Right ventricle myocardium inferior (tissue), 1 donor: ENCODE measurements at places on chromosomes 3 and 15. TPM values are rescaled to one million over a fixed set of nuclear protein-coding genes. Genes with fewer than 3 reads are reported as not detected.

DNA sequence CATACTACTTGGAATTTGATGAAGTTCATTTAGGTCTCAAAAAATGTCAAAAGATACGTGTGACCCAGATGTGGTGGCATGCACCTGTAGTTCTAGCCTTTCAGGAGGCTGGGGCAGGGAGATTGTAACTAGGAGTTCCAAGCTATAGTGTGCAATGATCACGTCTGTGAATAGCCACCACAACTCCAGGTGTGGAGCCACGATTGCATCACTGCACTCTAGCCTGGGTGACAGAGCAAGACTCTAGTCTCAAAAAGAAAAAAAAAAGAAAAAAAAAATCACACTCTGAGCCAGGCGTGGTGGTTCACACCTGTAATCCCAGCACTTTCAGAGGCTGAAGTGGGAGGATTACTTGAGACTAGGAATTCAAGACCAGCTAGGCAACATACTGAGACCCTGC is 14.2 kb downstream of the MAP4 start:
- DNase-seq: no peak

DNA sequence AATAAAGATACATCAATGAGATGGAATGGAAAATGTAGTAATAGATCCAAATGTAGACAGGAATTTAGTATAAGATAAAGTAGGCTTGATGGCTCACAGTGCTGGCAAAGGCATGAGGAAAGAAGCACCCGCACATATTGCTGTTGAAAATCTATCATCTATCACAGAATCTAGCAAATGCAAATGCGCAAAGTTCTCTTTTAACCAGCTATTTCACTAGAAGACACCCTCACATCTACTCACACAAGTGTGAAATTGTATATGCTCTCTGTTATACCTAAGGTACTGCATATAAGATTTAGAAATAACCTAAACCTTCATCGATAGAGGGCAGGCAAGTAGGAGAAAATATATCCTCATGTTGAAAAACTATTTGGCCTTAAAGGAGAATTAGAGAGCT is 756.7 kb upstream of the SEMA6D start:
- no peak for DNase-seq

DNA sequence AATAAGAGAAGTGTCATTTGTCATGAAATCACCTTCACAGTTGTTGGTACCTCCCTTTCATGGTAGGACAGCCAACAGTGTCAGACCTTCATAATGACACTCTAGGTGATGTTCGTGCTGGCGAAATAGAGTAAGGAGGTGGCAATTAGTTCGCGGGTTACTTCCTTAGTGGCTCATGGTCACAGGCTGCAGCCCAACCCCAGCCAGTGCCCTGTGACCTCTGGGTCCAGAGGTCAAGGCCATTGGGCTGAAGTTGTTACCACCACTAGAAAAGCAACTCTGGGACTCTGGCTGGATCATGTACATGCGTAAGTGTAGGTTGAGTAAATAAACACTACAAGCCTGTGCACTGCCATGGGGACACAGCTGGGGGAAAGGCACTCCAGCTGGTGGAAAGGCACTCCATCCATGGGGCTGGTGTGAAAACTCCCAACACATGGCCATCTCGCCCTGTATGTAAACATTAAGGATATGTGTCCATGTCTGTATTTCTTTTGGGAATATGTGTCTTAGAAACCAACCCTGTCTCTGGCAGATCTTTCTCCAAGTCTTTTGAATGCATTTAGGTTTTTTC is 106.7 kb downstream of the RYK start:
- no peak for DNase-seq

- no peak for DNase-seq
Observed at GRCh38 chr3:117302428-117302827, 592.8 kb downstream of the TUSC7 start.

- no peak for DNase-seq
Observed at GRCh38 chr3:30289324-30289723, 317.1 kb upstream of the TGFBR2 start.

DNA sequence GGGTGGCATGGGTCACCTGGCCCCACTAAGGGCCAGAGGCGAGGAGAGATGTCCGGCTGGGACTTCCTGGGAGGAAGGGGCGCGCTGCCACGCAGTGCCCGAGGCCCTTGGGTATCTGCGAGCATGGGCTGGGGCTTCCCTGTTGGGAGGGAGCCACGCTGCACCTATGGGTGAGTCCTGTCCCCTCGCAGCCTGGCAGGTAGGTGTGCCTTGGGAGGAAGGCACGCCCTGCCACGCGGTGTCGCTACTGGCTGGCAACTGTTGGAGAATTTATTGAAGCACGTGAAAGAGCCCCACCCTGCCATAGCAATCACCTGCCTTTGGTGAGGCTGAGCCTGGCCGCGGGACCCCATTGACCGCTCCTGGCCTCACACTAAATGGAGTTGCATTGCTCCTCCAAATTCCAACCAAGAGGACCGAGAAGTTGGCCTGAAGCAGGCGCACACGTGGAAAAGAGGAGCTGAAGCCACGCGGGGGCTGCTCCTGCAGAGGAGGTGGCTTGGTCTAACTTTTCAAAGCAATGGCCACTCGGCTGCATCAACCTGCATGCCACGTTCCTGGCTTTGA is 134.2 kb downstream of the TJP1 start:
- DNase-seq: no peak

DNA sequence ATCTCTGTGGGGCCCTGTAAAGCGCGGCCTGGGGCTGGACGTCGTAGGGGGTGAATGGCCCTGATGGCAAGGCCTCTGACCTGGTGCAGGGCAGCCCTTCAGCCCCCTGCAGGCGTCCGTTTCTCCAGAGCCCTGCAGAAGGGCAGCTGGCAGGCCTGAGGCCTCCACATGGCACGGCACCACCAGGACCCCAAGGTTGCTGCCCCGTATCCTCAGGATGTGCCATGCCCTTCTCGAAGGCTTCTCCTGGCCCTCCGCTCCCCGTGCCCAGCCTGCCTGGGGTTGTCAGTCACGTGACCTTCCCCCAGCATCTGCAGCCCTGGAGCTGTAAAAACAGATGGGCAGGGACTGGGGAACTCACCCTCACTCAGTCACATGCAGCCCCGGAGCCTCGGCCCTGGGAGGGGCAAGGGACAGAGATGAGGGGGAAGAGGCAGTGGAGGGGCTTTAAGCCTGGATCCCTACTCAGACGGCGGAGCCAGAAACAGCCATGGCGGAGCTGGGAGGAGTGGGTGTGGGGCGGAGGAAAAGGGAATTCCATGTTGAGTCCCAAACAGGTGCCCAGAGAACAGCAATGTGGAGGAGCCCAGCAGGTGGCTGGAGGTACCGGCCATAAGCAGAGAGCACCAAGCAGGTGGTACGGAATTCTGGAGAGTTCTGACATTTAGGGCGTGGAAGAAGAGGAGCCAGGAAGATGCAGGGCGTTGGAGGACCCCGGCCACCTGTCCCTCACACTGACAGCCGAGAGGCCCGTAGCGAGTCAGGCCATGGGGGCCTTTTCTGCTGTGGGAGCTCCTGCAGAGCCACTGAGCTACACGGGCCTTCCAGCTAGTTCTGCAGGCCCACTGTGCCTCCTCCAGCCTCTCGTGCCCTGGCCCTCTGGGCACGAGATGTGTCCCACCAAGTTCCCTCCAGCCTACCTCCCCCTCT is 193.1 kb downstream of the XXYLT1 start:
- DNase-seq: peak; percentile 47

GRCh38 chr3:46684891-46685290 is 8.6 kb downstream of the ALS2CL start:
- no peak for DNase-seq

GRCh38 chr3:37130448-37130847 is 43.9 kb downstream of the LRRFIP2 start:
- no peak for DNase-seq

- DNase-seq: peak; percentile 99
Observed at GRCh38 chr15:78872155-78872971, at the start of gene MORF4L1. MORF4L1 (plus strand) TSS chr15:78872890; CDS start chr15:78873018, 128 bp downstream.

The LRRC3B gene
- 0.38 TPM for total RNA-seq

The PP2D1 gene
- not detected for total RNA-seq

The ITPR1 gene
- total RNA-seq: 22.4 TPM

The MRAS gene
- 396 TPM for total RNA-seq

The DOCK3 gene
- total RNA-seq: 3.9 TPM

The TAGLN3 gene
- total RNA-seq: not detected
